ENCODE measurements at places on chromosomes 1 and 21.

DNA sequence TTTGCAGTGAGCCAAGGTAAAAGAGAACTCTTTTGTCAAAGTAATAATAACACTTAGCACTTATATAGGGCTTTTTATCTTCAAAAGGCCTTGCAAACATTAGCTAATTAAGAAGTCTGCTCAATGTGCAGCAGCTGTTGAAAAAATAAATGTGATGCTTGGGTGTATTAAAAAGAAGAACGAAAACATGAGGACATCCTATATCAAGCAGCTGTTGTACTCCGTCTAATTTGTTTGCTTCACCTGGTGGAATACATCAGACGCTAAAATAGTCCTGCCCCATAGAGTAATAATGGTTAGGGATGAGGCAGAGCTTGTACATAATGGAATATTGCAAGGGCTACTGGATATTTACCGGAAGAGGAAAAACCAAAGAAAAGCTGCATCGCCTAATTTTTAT is 299.5 kb downstream of the ST6GALNAC3 start:
- no peak for DNase-seq

DNA sequence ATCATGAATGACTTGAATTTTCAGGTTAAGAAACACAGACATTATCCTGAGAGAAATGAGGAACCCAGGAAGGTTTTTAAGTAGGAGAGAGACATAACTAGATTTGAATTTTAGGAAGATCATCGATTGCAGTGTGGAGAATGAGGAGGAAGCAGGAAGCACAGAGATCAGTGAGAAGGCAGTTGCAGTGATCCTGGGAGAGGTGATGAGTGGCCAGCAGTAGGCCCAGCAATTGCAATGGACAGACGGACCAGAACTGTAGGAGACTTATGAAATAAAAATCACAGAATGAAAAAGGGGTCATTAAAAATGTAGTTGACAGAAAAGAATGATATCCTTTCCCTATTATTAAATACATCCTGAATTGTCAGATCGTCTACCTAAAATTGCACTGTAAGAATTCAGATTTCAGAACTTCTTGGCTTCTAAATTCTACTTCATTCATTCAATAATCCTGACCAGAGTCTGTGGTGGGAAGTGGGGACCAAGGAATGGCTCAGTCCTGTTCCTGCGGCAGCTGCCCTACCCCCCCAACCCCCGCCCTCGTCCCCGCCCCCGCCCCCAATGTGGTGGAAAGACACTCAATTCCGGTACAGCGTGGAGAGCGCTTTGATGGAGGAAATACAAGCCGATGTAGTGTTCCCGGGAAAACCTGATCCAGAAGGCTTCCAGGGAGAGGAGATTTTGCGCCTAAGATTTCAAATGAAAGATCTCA is 35.1 kb downstream of the SLC2A1 start:
- no peak for DNase-seq

DNA sequence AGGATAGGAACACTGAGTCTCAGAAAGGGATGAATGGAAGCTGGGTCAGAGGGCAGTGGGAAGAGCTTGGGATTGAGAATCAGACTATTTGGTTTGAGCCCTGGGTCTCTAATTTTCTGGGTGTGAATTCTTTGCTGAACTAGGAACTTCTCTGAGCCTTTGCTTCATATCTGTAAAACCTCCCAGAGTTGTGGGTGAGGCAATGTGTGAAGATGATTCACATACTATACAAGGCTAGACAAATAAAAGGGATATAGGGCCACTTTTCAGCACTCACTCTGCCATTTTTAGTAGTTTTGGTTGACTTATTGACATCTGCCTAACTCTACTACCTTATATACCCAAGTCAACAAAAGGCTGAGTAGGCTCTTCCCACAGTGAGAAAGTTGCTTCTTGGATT is 77.7 kb upstream of the JUN start:
- DNase-seq, result no peak

DNA sequence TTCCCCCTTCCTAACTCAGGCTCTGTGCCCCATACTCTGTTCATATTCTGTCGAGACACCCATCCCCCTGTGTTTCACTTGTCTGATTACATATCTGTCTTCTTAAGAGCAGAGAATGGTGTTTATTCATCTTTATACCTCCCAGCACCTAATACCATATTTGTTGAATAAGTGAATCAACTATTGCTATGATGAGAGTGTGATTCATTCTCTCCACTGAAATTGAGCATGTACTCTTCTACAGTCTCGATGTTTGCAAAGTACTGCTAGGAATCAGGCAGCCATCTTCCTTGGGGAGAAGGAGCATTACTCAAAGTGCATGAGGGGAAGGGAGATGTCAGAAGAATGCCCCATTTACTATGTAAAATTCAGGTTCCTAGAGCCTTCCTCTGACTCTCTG is 27.0 kb downstream of the TBX15 start:
- no peak for DNase-seq

- no peak for DNase-seq
These were observed 125.5 kb upstream of the IRF2BP2 start for GRCh38 chr1:234735476-234735875.

DNA sequence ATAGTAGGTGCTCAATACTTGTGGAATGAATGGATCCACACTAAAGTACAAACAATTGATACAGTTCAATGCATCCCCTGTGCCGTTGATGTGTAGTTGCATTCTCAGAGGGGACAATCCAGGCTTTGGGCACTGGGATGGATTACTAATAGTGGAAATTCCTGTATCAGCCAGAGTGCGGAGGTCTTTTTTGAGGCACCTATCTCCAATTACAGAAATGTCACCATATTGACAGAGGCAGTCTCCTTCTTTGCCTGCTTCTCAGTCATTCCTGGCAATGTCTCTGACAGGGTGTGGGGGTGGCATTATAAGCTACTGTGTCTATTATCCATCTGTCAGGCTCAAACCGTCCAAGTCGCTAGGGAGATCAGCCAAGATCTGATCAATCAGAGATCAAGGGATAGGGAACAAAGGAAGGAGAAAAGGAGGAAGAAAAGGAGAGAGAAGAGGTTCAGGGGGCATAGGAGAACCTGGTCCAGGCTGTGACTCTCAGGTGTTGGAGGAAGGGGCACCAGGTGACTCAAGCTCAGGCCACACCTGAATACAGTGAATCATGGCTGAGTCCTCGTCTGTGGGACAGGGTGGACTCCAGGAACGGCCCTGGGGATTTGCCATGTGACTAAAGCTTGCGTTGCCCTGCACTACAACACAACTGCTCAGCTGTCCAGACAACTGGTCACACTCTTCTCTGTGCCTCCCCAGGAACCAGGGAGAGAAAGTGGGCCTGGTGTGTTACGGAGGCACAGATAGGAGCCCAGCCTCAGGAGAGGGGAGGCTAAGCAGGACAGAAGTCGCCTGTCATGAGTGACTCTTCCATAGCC is 3.4 kb upstream of the LAMB3 start:
- DNase-seq, result peak; percentile 63

GRCh38 chr21:42650033-42650370 is 3.4 kb upstream of the PDE9A start:
- DNase-seq, result no peak

Measured in islet precursor cell (in vitro differentiated cells).